NCI-H774 (cell line): ENCODE measurements at places on chromosomes 2 and 18.
A peak's percentile ranks its signal among the peaks of the same experiment; 100 is the strongest.

- DNase-seq = no peak
These were observed 22.7 kb downstream of the RPRM start for GRCh38 chr2:153455861-153456260.

DNA sequence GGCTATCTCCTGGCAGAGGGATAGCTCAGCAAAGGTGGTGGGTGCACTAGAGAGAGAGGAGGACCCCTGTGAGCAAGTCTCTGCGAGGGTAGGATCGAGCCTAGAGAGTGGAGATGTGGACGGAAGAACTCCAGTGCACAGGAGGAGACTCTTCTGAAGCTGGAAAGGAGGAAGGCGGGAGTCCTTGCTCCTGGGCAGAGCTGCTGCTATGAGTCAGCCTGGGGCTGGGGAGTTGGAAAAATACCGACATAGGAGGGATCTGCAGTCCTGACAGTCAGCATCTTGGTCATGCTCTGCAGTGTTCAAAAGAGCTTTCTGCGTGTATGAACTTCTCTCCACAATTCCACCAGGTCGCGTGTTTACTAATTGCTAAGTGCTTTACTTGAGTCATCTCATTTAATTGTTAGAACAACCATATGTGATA is 233.8 kb downstream of the LDLRAD4 start:
- DNase-seq = no peak

GRCh38 chr2:136490100-136490499 is 275.2 kb upstream of the THSD7B start:
- DNase-seq = no peak

- DNase-seq = no peak
These were observed 113.0 kb downstream of the CRIM1 start for GRCh38 chr2:36468463-36469105.

- DNase-seq = no peak
These were observed 201.8 kb downstream of the GBX2 start for GRCh38 chr2:235966396-235966795.

DNA sequence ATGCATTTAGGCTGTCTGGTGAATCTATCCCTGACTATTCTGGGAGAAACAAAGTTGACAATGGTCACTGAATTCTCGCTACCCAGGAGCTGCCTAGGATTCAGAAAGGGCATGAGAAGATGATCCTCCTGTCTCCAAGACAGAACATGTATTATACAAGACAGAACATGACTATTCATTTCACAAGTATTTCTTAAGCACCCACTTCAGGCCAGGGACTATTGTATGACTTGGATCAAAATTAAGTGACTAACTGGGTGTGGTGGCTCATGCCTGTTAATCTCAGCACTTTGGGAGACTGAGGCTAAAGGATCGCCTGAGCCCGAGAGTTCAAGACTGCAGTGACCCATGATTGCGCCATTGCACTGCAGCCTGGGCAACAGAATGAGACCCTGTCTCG is 235.8 kb upstream of the RAB12 start:
- no peak for DNase-seq

- DNase-seq = no peak
These were observed 57.2 kb downstream of the REEP1 start for GRCh38 chr2:86280191-86280667.

DNA sequence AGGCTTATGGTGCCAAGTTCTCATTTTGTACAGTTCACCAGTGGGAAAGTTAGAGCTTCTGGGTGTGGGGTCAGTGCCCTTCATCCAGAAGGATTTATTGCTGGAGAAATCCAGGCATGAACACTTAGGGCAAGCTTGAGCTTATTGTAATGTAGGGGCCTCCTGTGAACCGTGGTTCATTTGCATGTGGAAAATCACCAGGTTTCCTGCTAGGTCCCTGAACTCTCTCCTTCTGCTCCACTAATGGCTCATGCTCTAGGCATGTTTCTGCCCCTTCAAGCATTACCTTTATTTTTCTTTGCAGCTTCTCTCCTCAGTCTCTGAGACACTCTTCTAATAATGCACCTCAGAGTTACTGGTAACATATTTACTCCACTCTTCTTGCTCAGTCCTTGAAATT is 79.3 kb upstream of the FAM98A start:
- no peak for DNase-seq

GRCh38 chr2:24955921-24956320 is 15.8 kb downstream of the DNAJC27 start:
- no peak for DNase-seq

GRCh38 chr2:97728091-97728731 is 14.8 kb downstream of the ZAP70 start:
- DNase-seq = no peak

DNA sequence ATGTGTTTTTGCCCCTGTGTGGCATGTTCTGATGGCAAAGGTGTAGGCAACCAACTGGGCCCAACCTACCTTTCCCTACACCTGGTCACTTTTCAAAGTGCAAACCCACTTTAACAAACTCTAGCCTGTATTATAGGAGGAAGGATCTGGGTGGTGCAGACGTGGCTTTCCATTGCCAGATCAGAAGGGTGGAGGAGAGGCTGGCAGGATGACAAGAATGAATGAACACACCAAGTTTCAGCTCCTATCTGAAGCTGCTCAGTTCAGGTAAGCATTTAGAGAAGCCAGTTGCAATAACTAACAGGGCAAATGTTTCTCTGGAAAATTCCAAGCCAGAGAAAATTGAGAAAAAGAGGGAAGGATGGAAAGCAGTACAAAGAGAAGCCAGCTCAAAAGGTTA is 707 bp upstream of the SERPINB7 start:
- DNase-seq = no peak

GRCh38 chr2:205752924-205753323 is 70.6 kb downstream of the NRP2 start:
- no peak for DNase-seq

DNA sequence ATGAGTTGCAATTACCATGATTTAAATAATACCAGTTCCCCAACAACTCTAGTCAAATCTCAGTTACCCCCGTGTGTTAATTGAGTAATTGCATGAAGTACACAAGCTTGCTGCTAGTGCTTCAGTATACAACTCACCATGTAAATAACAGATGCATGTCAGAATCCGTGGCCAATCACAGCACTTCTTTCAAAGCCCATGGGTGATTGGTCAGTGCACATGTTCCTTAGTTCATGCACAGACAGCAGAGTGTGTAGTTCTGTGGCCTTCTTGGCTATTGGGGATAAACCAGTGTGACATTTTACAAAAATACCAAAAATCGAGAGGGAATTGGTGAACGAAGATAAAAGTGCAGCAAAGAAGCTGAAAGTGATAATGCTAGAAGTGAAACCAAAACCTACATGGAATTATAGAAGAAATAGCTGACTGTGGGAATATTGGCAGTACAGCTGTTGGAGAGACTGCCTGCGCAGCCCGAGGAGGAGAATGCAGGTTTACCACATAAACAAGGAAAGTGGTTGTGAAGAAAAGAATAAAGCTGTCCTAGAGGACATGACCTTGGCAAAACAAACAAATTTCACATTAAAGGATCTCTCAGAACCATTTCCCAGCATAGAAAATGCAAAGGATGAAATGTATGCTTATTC is 59.4 kb downstream of the NEDD4L start:
- DNase-seq = peak; percentile 20

DNA sequence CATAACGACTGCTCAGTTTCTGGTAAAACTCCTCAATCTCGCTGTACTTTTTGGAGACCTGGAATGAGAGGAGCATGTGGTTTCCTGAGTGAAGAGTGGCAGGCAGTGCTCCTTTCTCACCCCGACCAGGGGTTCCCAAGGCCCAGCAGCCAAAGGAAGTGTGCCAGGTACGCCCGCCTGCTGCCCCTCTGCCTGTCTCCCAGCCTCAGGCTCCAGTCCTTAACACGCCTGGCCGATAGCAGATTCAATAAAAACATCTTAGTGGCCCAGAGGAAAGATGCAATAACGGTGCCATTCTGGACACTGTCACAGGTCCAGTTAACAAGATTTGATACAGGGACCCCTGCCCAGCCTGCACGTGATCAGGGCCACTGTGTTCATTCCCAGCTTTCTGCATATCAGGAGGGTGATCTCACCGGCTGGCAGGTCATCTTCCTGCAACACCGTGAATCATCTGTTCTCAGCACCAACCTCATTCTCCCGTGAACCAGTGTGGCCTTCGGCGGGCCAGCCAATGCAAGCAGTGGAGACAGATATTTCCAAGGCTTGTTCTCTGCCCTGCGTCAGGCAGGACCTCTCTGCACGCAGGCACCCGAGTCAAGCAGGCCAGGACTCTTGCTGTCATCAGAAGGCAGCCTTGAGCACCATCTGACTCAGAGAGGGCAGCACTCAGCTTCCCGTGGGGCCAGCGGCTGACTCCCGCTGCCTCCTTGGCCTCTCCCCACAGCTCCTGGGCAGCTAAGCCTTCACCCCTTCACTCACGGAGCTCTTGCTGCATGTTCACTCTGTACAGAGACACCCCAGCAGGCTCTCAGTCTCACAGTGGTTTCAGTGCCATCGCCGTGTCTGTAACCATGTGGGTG is 9.5 kb downstream of the HS1BP3 start:
- no peak for DNase-seq

DNA sequence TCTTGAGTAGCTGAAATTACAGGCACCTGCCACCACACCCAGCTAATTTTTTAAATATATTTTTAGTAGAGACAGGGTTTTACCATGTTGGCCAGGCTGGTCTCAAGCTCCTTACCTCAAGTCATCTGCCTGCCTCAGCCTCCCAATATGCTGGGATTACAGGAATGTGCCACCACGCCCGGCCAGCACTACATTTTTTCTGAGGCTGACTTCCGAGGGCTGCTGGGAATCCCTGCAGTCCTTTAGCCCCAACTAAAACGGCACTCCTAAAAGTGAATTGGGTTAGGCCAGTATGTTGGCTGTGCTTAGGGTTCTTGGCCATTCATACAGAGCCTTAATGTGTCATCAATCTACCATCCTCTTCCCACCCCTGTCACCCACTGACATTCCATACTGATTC is 375.4 kb downstream of the DCC start:
- DNase-seq = no peak

DNA sequence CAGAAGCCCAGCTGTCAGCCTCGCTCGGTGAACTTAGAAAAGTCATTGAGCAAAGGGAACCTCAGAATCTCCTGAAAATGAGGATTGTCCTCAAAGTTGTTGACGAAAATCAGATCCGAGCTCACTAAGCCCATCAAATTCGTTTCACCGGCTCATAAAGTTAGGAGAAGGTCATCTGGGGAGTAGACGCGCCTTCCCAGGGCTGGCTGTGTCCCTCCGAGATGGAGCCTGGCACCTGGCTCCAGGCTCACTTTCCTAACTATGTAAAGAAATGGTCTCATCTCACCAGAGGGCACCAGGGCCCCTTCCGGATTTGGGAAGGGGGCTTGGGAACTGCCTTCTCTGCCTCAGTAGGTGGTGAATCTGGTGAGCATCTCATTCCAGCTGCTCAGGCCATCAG is 145.5 kb downstream of the PXDN start:
- DNase-seq = no peak

DNA sequence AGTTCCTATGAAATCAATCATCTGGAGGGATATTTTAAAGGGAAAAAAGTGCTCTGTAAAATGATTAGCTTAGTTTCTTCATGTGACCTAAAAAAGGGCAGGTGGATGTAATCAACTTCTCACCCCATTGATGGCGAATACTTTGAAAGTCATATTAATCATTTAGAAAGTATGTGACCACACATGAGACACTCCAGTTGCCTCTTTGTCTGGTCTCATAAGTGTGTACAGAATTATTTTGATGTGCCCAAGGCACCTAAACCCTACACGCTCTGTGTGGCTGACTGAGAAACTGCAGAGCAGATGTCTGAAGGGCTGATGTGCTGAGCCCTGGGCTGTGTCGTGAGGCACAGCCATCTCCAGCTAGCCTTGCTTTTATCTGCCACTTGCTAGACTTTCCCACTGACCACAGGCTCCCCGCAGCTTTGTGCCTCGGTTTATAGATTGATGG is 26.9 kb downstream of the SGPP2 start:
- no peak for DNase-seq

- no peak for DNase-seq
These were observed 18.0 kb downstream of the GPR35 start for GRCh38 chr2:240643093-240643810.

GRCh38 chr2:178514664-178515063 is 34.4 kb downstream of the PLEKHA3 start:
- no peak for DNase-seq

DNA sequence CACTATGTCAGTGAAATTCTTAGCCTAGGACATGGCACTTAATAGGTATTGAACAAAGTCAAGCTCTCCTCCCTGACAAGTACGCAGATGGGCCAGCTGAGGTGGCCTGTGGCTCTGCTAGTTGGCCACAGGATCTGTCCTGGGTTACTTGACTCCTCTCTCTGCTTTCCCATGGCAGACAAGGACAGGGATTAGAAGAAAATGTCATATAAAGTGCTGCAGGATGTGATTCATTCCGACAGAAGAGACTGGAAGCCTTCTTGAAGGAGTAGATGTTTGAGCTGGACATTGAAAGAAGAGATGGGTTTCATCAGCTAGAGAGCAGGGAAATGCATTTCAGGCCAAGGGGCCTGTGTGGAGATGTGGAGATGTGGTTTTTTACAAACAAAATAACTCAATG is 46.7 kb downstream of the SMAD7 start:
- no peak for DNase-seq

- no peak for DNase-seq
These were observed 404.8 kb upstream of the GALNT5 start for GRCh38 chr2:156852681-156853080.

DNA sequence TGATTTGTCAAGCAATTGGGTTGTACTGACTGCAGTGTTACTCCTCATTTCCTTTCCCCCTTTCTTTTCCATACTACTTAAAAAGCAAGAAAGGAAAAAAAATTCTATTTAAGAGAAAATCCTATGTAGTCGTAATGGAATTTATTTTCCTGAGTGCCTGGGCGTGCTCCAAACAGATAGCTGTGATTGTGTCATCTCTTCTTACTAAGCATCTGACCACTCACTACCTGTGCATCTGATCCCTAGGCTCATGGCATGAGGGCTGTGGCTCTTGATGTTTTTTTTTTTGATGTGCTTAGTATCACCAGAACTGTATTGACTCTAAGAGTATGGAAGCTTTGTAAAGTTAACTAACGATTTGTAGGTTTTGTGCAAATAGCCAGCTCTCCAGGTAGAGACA is 19.0 kb downstream of the CRIM1 start:
- DNase-seq = no peak

GRCh38 chr2:24115057-24115456 is 8.1 kb downstream of the PFN4 start:
- DNase-seq = no peak

DNA sequence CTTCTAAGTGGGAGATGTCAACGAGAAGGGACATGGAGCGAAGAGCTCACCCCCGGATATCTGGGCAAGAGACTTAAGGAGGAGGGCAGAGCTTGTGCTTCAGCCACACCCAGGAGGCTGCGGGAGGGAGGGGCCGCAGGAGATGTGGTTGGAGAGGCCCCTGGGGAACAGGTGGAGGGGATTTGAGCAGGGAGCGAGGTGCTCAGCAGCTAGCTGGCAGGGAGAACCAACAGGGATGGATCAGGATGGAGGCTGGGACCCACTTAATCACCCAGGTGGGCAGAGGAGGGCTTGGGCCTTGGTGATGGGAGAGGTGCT is 78.3 kb downstream of the MBP start:
- DNase-seq = no peak

DNA sequence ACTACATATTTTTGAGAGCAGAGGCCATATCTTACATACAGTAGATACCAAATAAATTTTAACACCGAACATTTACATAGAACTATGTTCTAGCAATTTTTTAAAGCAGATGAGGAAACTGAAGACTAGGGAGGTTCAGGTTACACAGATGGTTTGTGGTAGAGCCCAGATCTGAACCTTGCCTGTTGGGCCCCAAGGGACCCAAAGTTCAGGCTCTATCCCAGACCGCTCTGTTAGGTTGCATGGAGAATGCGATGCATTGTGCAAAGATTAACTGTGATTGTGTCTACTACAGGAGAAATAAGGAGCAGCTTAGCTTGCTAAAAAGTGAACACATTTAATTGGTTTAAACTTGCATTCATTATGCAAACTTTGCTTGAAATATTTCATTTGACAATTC is 16.4 kb upstream of the DSC3 start:
- no peak for DNase-seq
